ENCODE measurements at places on chromosomes 3 and 15. TPM values are rescaled to one million over a fixed set of nuclear protein-coding genes. Genes with fewer than 3 reads are reported as not detected.

The COPS2 gene
- total RNA-seq, result 101 TPM

The PLXNA1 gene
- total RNA-seq, result 91.3 TPM

DNA sequence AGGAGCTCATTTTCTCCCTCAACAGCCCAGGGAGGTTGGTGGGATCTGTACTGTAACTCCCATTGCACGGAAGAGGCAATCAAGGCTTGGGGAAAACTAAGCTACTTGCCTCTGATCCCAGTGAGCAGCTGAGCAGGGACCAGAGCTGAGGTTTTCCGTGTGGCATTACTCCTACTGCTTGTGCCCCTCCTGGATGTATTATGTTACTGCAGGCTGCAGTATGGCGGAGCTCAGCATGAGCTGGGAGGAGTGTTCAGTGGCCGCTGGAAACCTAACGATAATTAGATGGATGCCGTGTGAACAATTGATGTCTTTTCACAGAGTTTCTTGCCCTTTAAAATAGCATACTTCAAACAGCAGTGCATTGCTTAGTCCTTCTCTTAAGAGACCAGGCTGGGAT is 2.0 kb upstream of the TPRG1 start:
- no peak for DNase-seq

- DNase-seq, result no peak
Measured at GRCh38 chr3:124963755-124964154, 29.2 kb upstream of the MUC13 start.

The EPHA3 gene
- total RNA-seq, result 12.7 TPM

The ITGA11 gene
- total RNA-seq, result 697 TPM

DNA sequence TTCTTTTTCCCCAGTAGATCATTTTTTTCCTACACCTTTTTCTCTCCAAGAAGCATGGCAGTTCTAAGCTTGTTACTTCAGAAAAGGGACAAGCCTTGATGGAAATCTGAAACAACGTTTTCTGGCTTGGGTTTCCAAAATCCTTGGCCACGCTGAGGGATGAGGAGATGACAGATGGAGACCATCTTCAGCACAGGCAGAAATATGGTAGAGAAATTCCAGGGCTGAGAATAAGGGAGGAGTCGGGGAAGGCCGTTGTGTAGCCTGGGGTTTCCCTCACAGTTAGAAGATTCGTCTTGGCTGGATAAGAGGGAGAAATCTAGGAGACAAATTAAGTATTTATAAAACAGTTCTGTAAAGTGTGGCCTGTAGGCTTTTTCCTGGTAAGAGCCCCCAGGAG is 33.9 kb upstream of the STT3B start:
- no peak for DNase-seq

GRCh38 chr3:56758539-56758981 is 43.2 kb downstream of the ARHGEF3 start:
- peak; percentile 94 for DNase-seq

The STIMATE gene
- 18.5 TPM for total RNA-seq

GRCh38 chr3:71930056-71930991 is 145.4 kb upstream of the PROK2 start:
- peak; percentile 93 for DNase-seq

GRCh38 chr15:82933576-82933975 is 18.9 kb downstream of the HOMER2 start:
- DNase-seq, result no peak

DNA sequence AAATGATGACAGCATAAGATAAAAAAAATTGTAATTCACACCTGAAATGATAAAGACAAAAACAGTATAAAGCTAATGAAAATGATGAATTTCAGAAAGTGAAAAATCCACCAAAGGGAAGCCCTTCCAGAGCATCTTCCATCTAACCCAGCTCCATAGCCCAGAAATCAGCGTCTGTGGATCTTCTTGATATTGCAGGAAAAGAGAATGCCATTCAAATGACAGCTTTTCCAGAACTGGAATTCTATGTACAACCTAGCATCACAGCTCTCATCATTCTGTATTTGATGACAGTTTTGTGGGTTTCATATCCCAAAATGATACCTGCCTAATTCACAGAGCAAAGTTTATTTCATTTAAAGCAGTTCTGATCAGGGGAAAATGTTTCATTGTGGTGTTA is 267.3 kb downstream of the FHIT start:
- DNase-seq, result no peak

The RASL12 gene
- total RNA-seq, result 0.36 TPM

DNA sequence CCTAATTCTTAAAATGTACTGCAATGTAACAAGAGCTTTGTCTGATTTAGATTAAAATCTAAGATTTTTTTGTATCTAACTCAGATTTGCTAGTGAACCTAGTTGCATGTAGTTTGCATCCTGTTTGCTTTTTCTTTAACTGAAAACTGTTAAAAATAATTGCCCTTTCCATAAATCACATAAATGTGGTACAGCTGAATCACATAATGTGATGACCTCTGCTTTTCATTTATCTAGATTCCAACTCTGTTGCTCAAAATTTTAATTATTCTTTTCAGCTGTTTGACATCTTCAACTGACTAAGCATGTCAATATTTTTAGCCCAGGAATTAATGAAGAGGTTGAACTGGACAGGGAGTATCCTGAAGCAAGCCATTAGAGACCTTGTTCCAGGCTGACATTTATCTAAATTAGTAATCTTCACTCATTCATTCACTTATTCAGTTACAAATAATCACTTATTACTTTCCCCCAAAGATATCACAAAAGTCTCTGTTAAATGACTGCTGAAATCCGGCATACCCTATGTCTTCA is 101.9 kb upstream of the PLXND1 start:
- DNase-seq, result peak; percentile 45

The MBD4 gene
- total RNA-seq, result 37.1 TPM

DNA sequence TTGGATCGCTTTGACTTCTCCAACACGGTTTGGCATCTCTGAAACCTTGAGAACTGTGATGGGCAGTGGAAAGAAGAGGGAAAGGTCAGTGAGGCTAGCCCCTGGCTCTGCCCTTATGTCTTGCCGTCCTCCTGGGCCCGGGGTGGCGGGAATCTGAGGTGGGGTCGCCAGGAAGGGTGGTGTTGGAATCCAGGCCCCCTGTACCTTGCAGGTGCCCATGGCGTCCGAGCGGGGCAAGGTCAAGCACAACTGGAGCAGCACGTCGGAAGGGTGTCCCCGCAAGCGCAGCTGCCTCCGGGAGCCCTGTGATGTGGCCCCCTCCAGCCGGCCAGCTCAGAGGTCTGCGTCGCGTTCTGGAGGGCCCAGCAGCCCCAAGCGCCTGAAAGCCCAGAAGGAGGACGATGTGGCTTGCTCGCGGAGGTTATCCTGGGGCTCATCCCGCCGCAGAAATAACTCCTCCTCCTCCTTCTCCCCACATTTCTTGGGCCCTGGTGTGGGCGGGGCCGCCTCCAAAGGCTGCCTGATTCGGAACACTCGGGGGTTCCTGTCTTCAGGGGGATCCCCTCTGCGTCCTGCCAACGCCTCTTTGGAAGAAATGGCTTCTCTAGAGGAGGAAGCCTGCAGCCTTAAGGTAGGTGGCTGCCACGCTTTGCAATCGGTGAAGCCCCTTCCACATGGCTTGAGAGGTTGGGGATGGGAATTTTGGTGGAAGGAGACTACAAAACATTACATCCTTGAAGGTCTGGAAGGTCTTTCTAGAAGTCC is 907 bp downstream of the TATDN2 start:
- DNase-seq, result peak; percentile 90

- no peak for DNase-seq
Measured at GRCh38 chr3:111610189-111610588, 15.0 kb upstream of the ZBED2 start.

- peak; percentile 22 for DNase-seq
Measured at GRCh38 chr3:109532257-109533216, 195.2 kb upstream of the DPPA4 start.

DNA sequence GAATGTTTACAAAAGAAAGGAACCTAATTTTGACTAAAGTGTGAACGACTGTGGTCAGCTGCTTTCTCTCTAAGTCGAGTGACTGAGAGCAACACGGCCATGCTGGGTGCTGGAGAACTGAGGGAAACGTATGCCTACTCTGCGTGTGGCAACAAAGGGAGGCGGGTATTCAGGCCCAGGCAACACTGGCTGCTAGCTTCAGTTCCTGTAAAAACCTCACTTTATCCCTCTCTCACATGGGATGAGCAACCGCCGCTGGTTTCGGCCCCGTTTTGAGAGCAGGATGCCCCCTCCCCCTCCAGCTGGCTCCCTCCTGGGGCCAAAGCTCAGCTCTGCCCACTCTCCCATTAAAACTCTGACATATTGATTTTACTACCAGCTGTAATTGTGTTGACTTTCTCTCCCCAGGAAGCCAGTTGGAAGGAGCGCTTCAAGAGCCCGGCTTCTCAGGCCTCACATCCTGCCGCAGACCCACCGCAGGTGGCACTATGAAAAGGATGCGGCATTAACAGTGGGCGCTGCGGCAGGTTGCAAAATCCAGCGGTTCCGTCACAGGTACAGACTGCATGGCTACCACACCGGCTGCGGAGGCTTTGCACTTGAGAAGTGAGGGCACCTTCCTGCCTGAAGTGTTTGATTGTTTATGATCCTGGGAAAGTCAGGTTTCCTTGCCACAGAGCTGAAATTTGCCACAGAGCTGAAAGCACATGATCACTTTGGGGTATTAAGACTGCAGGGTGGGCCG is 12.7 kb downstream of the PLXND1 start:
- peak; percentile 96 for DNase-seq

- no peak for DNase-seq
Measured at GRCh38 chr3:96416549-96417255, 397.7 kb upstream of the EPHA6 start.

The RASGRP1 gene
- total RNA-seq, result 0.36 TPM

DNA sequence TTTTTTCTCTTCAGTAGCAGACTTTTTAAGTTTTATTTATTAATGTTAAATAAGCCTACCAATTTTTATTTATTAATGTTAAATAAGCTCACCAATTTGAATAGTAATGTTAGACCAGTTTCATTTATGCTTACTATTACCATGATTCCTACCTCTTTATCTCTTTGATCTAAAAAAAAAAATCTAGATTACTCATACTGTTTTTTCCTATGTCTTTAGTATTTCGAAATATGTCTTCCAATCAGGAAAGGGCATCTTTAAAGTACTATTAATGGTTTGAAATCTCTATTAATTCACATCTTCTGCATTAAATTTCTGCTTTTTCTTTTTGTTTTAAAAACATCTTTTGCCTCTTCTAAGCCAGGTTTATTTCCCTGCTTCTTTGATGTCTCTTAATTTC is 27.5 kb upstream of the MAPKBP1 start:
- peak; percentile 19 for DNase-seq

DNA sequence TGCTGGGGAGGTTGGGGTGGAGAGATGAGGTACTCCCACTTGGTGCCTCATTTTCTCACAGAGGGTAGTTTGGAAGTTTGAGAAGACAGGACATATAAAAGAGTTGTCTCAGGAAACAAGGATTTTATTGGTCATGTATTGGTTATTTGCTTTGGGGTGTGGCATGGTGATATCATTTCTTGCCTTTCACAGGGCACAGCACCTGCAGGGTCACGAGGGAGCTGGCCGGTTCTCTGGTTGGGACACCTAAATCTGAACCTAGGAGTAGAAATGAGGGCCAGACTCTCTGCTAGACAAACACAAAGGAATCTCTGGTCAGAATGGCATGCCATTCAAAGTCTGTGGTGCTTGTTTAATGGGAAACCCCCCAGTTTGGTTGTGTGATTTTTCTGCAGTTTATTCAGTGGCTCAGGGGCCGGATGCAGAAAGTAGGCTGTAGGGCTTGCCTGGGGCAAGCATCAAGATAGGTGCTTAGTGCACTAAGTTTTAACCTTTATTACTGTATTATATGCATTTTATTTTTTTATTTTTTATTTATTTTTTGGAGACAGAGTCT is 237.7 kb upstream of the EIF1B start:
- DNase-seq, result no peak

The GOLGA6L10 gene
- 1.4 TPM for total RNA-seq

The BCL2A1 gene
- total RNA-seq, result 0.29 TPM

The MED12L gene
- 2.2 TPM for total RNA-seq

DNA sequence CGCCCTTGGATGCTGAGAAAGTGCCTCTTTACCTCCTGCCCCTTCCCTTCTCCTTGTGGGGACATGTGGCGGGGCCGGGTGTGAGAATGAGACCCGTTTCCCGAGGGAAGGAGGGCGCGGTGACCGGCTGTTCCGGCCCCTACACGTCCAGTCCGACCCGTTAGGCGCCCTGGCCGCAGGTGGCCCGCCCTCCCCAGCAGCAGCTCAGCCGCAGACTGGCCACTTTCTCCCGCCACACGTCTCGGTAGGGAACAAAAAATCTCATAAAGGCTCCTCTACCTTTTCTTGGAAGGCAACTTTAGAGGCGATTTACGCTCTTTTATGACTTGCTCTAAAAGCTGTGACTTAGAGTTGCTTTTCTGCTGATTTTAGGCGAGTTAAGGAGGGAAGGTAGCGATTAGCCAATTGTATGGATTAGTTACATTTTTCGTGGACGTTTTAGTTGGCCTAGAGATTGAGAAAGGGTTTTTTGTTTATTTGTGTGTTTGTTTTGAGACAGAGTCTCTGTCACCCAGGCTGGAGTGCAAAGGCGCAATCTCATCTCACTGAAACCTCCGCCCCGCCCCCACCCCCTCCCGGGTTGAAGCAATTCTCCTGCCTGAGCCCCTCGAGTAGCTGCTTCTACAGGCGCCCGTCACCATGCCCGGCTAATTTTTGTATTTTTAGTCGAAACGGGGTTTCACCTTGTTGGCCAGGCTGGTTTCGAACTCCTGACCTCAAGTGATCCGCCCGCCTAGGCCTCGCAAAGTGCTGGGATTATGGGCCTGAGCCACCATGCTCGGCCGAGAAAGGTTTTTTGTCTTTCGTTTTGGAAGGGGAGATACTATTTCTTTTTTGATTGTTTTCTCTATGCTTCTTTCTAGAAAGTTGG is 8.3 kb upstream of the PGPEP1L start:
- DNase-seq, result no peak

DNA sequence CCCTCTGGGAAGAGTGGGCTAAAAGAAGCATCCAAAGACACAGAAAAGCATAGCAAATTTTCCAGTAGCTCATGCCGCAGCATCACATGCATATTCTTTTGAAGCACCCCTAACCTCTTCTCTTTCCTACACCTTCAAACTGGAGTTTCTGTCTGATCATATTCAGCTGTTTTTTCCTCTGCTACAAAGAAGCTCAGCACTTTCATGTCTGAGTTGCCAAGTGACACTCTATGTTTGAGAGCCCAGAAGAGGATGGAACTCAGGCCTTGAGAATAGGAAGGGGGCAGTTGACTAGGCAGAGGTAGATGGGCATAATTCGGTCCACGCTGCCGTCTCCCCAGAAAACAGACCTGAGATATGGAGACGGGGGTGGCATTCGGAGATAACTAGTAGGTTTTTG is 489.6 kb upstream of the NR2F2 start:
- no peak for DNase-seq

DNA sequence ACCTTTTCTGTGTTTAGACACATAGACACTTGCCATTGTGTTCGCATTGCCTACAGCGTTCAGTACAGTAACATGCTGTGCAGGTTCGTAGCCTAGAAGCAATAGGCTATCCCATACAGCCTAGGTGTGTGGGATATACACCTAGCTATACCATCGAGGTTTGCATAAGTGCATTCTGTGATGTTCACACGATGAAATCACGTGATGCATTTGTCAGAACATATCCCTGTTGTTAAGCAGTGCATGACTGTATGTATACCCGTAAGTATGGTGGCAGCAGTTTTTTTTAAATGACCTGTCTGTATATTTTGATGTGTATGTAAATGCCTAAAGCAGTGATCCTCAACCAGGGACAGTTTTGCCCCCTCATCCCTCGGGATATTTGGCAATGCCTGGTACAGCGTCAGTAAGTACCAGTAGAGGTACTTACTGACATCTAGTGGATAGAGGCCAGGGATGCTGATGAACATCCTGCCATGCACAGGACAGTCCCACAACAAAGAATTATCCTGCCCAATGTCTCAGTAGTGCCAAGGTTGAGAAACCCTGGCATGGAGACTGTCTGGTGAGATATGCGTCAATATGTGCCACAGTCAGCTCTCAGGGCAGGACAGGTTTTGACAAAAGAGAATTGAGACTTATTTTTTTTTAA is 129.1 kb downstream of the HCN4 start:
- DNase-seq, result no peak
